ENCODE measurements at places on chromosomes 16 and 17.
A peak's percentile ranks its signal among the peaks of the same experiment; 100 is the strongest.

- no peak for ATAC-seq
These were observed 885.4 kb upstream of the RBFOX1 start for GRCh38 chr16:6447021-6447790.

DNA sequence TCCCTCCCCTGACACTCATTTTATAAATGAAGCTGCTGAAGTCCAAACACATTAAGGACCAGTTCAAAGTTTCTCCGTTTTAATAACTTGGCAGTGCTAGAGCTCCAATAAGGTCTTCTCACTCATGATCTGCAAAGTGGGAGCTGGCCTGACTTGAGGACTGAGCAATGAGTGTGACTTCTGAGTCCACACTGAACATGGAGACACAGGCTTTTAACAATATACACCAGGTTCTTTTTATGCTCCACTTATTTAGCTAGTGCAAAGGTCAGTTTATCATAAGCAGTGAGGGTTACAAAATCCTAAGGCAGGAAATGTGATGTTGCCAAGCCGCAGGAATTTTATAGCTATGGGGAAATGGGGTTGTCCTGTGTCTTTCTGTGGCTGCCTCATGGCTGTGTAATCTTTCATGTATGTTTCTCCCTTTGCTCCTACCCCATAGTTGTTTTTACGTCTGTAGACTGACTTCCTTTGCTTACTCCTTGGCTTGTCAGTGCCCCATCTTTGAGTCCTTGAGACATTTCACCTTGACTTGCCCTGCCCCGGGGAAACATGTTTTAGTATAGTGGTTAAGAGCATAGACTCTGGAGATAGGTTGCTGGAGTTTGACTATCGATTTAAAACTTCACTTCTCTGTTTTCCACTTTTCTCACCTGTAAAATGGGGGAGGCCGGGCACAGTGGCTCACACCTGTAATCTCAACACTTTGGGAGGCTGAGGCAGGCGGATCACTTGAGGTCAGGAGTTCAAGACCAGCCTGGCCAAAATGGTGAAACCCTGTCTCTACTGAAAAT, 12.2 kb upstream of the MMD start:
- ATAC-seq: peak; percentile 81

- no peak for ATAC-seq
These were observed 950 bp upstream of the MYO1C start for GRCh38 chr17:1493291-1493980.

GRCh38 chr17:5485270-5486205, at the start of gene DERL2:
Gene DERL2 (minus strand): TSS chr17:5486178. CDS start chr17:5486161, 17 bp downstream.
- ATAC-seq: peak; percentile 9

DNA sequence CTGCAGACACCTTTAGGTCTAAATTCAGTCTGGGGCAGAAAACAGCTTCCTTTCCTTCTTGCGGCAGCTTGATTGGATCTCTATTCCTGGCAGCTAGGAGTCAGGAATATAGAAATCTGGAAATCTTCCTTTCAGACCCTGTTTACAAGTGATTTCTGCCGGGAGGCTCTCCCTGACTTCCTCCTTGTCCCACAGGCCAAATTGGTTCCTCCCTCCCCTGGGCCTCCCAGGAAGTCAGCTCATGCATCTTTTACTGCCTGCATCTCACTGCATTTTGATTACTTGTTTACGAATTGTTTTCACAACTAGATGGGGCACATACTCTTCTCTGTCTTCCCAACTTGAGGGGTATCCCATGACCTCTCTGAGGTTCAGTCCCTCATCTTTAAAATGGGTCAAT, 206.3 kb downstream of the MAF start:
- ATAC-seq: no peak

DNA sequence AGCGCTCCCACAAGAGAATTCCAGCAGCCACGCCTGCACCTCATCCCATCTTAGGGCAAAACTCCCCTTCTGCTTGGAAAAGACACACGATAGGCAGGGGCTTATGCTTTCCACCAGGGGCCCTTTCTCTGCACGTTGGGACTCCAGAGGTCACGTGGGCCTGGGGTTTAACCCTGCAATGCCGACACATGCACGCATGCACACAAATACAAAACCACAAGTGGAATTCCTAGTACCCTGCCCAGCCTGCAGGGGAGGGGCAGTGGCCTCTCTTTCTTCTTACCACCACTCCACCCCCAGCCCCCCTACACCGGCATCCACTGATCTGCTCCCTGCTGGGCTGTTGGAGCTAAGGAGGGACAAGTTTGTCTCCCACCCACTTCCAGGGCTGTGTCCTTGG, 16.8 kb upstream of the CCDC182 start:
- ATAC-seq: no peak

DNA sequence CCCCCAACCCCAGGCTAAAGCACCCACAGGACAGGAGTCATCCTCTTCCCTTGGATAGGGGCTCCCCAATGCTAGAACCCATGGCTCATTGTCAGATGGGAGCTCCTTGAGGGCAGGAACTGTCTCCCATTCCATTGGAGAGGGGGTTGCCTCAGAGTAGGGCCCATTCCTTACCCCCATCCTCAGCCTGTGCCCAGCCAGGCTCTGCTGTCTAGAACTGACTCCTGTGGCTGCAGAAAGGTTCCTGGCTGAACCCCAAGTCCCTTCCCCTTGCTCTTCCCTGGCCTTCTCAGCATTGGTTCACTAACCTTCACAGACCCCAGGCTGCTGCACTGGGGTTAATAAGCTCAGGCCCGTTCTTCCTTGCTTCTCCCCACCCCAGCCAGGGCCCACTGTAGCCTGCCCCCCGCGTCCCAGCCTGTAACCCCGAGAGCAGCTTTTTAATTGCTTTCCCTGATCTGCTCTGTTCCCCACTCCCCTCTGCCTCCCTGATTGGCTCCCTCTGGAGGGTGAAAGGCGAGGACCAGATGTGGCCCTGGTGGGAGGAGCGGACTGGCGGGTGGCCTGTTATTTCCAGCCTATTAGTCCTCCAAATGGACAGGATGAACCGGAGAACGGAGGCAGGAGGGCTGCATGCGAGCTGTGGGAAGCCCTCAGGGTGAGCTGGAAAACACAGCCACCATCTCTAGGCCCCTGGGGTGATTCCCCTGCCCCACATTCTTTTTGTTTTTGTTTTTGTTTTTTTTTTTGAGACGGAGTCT, 6.0 kb upstream of the GFAP start:
- no peak for ATAC-seq

All from gastroesophageal sphincter (tissue), 4 donors.